ENCODE measurements at places on chromosomes 3 and 15.

DNA sequence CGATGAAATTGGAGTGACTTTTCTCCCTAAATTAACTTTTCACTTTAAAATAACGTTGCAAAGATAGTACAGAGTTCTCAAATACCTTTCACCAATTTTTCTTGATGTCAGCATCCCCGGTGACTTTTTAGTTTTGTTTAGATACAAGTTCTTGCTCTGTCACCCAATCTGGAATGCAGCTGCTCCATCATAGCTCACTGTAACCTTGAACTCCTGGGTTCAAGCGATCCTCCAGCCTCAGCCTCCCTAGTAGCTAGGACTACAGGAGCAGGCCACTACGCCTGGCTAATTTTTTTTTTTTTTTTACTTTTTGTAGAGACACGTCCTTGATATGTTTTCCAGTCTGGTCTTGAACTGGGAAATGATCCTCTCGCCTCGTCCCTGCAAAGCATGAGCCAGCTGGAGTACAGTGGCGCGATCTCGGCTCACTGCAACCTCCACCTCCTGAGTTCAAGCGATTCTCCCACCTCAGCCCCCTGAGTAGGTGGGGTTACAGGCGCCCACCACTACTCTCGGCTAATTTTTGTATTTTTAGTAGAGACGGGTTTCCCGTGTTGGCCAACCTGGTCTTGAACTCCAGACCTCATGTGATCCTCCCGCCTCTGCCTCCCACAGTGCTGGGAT is 747 bp downstream of the NSUN3 start:
- DNase-seq = no peak

DNA sequence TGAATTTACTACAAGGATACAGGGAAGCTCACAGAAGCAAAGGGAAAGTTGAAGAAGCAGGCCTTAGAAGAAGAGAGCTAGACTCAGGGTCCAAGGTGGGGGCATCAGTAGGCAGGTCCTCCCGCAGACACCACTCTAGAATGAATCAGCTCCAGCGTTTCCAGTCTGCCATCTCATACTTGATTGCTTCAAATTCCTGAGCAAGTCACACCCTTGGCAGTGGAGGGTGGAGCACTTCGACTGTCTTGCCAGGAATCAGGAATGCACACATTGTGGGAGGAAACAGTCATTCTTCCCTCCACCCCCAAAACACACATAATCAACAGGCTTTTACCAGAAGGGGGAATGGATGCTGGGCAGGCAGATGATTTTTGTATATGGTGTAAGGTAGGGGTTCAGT is 78.5 kb downstream of the CHCHD6 start:
- DNase-seq = no peak

DNA sequence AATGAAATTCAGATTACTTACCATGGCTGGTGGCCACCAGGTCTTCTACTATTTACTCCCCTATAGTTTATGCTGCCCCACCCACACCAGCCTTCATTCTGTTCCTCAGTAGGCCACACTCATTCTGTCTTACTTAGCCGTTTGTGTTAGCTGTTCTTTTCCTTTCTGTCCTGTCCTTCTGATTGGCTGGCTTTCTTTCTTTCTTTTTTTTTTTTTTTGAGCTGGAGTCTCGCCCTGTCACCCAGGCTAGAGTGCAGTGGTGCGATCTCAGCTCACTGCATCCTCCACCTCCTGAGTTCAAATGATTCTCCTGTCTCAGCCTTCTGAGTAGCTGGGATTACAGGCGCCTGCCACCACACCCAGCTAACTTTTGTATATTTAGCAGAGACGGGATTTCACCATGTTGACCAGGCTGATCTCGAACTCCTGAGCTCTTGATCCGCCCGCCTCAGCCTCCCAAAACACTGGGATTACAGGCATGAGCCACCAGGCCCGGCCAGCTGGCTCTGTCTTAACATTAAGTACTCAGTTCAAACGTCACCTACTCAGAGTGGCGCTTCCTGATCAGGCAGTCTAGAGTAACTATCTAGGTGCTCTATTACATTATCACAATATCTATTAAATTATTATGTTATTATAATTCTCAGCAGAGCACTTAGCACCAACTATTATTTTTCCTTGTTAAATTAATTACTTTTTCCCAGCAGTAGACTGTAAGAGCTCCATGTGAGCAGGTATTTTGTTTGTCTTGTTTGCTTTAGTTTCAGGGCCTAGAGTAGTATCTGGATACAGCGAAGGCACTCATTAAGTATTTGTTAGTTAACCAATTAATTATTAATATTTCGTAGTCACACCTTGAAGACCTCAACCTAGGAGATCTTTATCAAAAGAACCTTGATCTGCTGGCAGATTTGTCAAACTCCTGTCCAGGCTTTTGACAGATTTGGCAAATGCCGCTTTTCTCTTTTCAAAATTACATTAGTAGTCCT is 6.4 kb downstream of the CMSS1 start:
- DNase-seq = no peak

GRCh38 chr3:159761369-159761768 is 227.3 kb upstream of the IL12A start:
- no peak for DNase-seq

DNA sequence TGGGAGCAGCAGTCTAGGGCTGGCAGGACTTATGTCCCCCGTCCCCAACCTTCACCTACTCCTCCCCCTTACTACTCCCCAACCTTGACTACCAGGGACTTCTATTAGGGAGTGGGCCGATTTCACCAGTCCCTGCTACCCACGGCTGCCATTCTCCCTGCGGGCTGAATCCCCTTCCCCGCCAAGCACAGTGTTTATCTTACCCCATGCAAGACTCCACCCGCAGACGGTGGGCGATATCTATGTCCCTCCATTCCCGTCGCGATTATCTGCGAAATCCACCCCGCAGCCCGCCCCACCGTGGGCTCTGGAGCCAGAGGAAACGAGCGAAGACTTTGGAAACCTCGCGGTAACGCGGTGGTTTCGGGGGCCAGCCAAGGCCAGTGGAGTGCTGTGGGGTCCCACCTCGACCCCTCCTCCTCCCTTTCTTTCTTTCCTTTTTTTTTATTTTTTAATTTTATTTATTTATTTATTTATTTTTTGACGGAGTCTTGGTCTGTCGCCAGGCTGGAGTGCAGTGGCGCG is 4.7 kb downstream of the ISLR2 start:
- DNase-seq = no peak

DNA sequence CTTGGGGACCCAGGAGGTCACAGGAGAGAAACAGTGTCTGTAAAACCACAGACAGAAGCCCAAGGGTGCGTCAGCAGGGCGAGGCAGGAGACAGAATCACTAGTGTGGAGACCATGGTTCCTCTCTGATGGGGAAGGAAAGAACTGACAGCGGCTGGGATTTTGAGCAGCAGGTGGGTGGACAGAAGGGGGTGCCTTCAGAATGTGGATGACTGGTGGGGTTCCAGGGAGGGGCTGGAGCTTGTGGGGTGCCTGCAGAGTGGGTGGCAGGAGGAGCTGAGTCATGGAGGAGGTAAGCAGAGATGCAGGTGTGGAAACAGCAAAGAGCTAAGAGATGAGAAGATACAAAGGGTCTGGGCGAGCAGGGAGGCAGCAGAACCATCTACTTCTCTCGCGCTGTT is 124.2 kb downstream of the GABRB3 start:
- no peak for DNase-seq

DNA sequence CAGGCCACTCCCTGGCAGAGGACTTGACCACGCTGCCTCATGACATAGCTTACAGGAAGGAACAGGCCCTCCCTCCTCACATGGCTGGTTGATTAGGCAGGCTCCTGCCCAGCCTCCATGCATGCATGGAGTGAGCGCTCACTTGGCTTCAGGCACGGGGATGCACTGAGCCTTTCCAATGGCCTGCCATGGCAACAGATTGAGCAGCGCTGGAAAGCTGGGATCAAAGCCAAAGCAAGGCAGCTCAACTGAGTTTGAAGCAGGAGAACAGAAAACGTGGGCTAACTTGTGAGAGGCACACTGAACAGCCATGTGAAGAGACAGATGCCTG is 5.9 kb upstream of the GRAMD2A start:
- DNase-seq = no peak

DNA sequence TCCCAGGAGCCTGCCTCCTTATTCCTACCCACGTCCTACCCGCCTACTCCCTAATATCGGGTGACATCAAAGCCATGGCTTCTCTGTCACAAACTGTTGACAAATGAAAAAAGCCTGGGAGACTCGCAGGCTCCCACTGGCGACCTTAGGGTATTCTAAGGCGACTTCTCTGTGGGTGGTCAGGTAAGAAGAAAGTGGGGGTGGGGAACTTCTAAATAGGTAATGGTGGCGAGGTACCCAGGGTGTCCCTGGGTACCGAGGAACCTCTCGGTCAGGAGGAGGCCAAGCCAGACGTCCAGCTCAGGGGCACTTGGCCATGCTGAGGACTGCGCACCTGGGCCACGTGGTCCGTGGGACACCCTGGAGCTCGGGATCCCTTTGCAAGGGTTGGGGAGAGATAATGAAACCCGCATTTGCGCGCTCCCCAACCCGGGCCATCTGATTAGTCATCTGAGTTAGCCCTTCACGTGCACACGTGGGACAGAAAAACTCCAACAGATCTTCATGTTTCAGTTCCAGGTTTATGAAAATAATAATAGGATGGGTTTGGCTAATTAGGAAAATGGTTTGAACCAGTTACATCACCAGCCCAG is 78.2 kb downstream of the NR2F2 start:
- no peak for DNase-seq

- DNase-seq = no peak
These were observed 466.1 kb downstream of the PDCD6IP start for GRCh38 chr3:34264337-34265041.

GRCh38 chr15:76588811-76589747 is 252.5 kb downstream of the ISL2 start:
- no peak for DNase-seq

GRCh38 chr3:118445036-118445435 is 589.6 kb downstream of the IGSF11 start:
- no peak for DNase-seq

GRCh38 chr3:195129644-195130492 is 141.1 kb downstream of the XXYLT1 start:
- no peak for DNase-seq

GRCh38 chr3:122066331-122067213 is 11.4 kb downstream of the CD86 start:
- no peak for DNase-seq

GRCh38 chr15:59334076-59334415 is 38.6 kb downstream of the MYO1E start:
- no peak for DNase-seq

GRCh38 chr3:155934230-155934629 is 63.8 kb downstream of the GMPS start:
- no peak for DNase-seq

Measured in Jurkat, Clone E6-1 (cell line).